ENCODE measurements at places on chromosomes 1 and 21.

DNA sequence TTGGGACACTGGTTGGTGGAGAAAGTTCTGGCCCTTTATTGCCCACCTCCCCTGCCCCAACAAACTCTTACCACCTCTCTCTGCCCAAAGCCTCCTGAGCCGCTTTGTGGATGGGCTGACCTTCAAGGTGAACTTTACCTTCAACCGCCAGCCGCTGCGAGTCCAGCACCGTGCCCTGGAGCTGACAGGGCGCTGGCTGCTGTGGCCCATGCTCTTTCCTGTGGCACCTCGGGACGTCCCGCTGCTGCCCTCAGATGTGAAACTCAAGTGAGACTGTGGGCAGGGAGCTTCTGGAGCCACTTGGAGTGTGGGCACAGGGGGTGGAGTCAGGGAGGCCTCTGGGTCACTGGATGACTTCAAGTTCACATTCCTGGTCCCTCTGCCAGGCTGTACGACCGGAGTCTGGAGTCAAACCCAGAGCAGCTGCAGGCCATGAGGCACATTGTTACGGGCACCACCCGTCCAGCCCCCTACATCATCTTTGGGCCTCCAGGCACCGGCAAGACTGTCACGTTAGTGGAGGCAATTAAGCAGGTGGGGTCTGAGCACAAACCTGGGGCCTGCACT is 12.5 kb downstream of the RHOC start:
- no peak for DNase-seq

DNA sequence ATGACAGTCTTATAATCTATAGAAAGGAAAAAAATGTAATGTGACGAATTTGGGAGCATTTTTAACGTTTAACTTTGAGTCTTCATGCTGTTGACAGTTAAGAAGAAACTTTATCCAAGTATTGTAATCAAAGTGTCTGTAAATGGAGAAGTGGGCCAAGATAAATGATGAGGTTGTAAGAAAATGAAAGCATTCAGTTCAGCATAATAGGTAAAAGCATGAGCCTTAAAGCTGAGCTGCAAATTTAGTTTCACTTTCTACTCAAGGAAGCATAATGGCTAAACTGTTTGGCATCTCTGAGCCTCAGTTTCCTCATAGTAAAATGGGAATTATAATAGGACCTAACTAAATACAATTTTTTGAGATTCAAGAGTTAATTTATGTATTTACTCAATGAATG is 1554.8 kb downstream of the KCNT2 start:
- no peak for DNase-seq

DNA sequence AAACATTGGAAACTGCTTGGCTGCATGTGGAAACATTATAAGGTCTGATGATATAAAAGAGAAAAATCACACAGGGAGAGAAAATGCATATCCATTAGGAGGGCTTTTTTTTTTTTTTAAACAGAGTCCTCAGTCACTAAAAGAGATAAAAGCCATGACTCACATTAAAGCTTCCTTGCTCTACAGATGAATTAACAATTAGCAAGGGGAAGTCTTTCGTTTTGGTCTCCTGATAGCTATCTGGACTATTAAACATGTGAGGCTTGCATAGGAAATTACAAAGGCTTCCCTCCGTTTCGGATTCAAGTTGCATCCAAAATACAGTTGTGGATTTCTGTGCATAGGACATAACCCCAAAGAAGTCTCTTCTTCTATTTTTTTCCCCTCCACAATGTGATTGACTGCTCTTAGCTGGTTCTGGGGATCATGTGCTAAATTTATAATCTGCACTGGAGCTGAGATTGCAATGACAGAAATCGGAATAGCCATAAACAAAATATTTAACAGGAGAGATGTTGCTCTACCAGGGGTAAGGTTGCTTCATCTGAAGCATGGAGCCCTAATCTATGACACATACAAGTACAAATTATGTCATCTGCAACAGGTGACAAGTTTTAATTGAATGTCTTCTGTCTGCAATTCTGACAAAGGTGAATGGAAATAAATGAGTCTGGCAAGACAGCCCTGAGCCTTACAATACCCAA is 146.8 kb downstream of the ESRRG start:
- DNase-seq, result no peak

DNA sequence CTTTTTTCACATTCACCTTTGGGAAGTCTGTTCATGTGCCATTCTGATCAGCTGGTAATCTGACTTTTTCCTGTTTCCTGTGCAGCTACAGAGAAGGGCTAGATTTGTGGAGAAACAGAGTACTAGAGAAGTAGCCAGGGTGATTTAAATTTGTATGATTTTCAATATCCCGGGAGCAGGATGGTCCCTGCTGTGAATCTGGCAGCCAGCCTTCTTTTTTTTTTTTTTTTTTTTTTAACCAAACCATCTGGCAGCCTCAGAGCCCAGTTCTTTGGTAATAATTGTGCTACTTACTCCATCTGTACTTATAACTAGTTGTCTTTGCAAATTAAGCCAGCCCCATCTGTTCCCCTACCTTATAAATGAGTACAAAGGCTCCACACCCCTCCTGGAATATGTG is 248.6 kb upstream of the DEPDC1 start:
- no peak for DNase-seq

DNA sequence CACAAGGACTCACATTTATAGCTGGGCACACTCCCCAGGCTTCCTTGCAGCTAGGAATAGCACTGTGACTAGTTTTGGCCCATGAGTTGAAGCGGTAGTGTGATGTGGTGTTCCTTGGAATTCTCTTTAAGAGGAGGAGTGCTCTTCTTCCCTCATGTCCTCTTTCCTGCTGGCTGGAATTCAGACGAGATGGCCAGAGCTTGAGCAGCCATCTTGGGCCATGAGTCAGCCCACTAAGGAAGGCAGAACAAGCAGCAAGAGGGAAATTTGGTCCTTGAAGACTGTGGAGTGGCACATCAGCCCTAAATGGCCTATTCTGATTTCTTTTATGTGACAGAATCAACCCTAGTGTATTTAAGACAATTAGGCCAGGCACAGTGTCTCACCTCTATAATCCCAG is 20.0 kb downstream of the HTR6 start:
- DNase-seq, result no peak
